ENCODE measurements at places on chromosomes 7 and 10. TPM values are rescaled to one million over a fixed set of nuclear protein-coding genes. Genes with fewer than 3 reads are reported as not detected.

The CALHM1 gene
- polyA plus RNA-seq, result not detected

The LRMDA gene
- 0.37 TPM for polyA plus RNA-seq

The ELN gene
- polyA plus RNA-seq, result not detected

The OIT3 gene
- polyA plus RNA-seq, result not detected

The IFIT2 gene
- 0.41 TPM for polyA plus RNA-seq

The PKD1L1 gene
- polyA plus RNA-seq, result 0.09 TPM

The CCL24 gene
- polyA plus RNA-seq, result not detected

The UFSP1 gene
- polyA plus RNA-seq, result 1.1 TPM

The WDFY4 gene
- polyA plus RNA-seq, result 0.03 TPM

The ITGA8 gene
- polyA plus RNA-seq, result not detected

The LBX1 gene
- not detected for polyA plus RNA-seq

The C7orf33 gene
- not detected for polyA plus RNA-seq

The SLC26A3 gene
- not detected for polyA plus RNA-seq

The LLCFC1 gene
- polyA plus RNA-seq, result not detected

The SUGCT gene
- polyA plus RNA-seq, result 72.6 TPM

The DLG5 gene
- polyA plus RNA-seq, result 31.5 TPM

The USP6NL gene
- polyA plus RNA-seq, result 7.2 TPM

The IMPDH1 gene
- polyA plus RNA-seq, result 70.6 TPM

The OR2A12 gene
- not detected for polyA plus RNA-seq

The MSMB gene
- polyA plus RNA-seq, result not detected

The EPDR1 gene
- polyA plus RNA-seq, result 3.5 TPM

The TACR2 gene
- polyA plus RNA-seq, result 0.08 TPM

The ERVW-1 gene
- not detected for polyA plus RNA-seq

The IQCE gene
- polyA plus RNA-seq, result 5.4 TPM

The MRLN gene
- polyA plus RNA-seq, result not detected

The TMEM225B gene
- polyA plus RNA-seq, result not detected

The PIK3AP1 gene
- not detected for polyA plus RNA-seq

The TNKS2 gene
- polyA plus RNA-seq, result 14.4 TPM

The NPFFR1 gene
- 0.01 TPM for polyA plus RNA-seq

The GSTO2 gene
- 43.3 TPM for polyA plus RNA-seq
